ENCODE measurements at places on chromosomes 2 and 18.

DNA sequence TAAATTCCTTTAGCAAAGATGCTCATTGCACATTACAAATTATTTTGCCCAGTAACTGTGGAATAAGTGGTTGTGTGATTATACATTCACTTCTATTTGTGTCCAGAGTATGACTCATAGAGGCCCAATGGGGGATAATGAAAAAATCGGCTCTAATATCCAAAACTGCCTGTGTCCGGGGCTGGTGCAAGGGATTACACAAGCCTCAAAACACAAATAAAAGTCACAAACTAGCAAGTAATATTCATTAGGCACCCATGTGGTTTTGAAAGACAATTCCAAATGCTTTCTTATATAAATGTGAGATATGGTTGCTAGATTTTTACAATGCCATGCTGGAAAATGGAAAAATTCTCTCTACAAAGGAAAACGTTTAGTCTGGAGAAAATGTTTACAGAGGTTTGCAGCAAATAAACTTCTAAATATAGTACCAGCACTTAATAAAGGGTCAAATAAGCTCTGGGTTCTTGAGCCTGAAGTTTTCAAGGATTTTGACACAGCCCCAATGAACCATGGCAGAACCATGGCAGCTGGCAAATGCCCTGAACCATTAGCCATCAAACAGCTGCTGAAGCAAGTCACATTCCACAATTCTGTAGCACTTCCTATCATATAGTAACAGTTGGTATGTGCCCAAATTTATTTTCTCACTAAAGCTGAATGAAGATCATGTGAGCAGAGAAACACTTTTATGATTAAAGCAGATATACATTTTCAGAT, 40.5 kb downstream of the IRS1 start:
- DNase-seq, result no peak

- no peak for DNase-seq
These were observed 3.1 kb downstream of the NFE2L2 start for GRCh38 chr2:177261116-177262060.

- DNase-seq, result no peak
These were observed 313.9 kb downstream of the TRIB2 start for GRCh38 chr2:13030606-13031005.

GRCh38 chr18:3607309-3608098, 157.5 kb downstream of the TGIF1 start:
- no peak for DNase-seq

DNA sequence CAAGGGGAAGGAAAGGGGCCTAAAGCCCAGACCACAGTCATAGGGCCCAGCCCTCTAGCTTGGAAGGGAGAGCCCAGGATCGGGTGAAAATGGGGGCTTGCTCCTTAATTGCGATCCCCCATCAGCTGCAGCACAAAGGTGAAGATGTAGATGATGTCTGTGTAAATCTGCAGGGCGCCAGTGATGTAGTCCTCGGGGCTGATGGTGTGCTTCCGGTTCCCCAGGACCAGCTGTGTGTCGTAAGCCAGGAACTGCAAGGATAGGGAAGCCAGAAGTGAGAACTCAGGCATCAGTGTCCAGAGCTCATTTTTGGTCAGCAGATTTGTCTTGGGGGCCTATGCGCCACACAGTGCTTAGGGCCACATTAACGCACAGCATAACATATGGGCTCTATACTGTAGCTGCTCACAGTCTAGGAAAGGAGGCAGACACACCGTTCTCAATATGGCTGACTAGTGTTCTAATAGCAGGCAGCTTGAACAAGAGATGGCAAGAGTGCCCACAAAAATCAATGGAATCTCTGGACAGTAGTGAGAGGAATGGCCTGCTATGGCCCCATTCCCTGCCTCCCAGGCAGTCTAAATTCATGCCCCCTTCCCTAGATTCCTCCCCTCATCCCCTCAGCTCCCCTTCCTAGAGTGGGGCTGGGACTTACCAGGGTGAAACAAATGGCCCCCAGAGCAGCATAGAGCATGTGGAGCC, 5.2 kb downstream of the PNKD start:
- no peak for DNase-seq

- no peak for DNase-seq
These were observed 439.7 kb downstream of the RND3 start for GRCh38 chr2:150047620-150048222.

DNA sequence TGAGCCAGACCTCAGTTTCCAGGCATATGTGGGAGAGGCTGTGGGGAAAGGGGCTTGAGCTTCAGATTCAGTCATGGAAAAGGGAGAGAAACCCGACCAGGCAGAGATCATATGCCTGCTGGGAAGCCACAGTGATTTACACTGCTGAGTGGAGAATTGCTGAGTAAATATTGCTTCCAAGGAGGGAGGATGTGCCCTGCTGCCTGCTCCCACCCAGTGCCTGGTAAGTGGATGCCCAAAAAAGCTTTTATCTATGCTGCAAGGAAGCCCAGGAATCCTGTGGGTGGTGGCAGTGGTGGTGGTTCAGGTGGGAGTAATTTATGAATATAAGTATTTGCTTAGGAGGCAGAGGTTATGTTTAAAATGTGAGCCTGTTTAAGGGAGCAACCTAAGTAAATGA, 39.5 kb downstream of the INO80C start:
- no peak for DNase-seq

DNA sequence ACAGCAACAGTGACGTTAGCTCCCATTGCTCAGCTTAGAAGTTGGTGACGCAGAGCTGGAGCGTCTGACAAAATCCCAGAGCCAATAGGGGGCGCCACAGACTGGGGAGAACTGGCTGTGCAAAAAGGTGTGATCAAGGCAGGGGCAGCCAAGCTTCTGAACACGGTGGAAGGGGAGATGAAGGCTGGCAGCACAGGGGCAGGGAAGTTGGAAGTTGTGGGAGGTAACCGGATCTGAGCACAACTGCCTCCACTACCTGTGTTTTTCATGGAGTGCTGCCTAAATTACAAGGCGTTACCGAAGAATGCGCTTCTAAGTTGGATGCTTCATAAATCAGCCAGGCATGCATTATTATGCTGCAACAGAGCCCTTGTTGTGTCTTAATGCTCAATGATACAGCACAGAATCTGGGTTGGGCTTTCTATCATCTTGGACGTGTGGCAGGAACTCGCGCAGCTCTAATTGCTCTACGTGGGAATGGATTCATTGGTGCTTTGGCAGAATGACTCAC, 370.0 kb downstream of the SLC4A3 start:
- no peak for DNase-seq

- no peak for DNase-seq
These were observed 6.4 kb downstream of the GALNT14 start for GRCh38 chr2:31131871-31132270.

DNA sequence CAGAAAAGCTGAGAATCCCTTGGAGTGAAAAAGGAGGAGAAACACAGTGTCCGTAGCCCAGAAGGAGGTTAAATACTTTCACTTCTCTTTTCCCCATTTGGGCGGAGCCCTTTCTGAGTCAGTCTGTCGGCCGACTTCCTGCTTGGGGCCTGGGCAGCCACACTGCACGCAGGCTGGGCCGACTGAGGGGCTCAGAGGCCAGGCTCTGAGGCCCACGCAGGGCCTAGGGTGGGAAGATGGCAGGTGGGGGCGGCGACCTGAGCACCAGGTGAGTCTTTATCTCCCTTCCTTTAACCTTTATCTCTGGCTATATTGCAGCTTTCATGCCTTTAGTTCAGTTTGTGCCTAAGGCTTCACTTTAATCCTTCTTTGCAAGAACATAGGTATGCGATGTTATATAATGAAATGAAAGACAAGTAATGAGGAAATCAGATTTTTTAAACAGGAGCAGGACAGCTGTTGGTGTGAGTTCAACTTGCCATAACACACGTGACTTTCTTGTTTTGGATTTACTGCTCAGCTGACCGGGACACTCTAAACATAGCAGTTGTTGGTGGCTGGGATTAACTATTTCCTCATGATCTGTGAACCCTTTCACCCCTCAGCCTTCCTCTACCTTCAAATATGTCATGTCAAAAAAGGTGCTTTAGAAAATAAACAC, at the start of gene SP100:
Gene SP100 (plus strand): TSS at position 141 of the 661 bp plus-strand sequence. CDS start 96 bp downstream, at position 237.
- peak; percentile 53 for DNase-seq

GRCh38 chr2:222563106-222563718, 92.7 kb downstream of the FARSB start:
- no peak for DNase-seq

- peak; percentile 75 for DNase-seq
These were observed 90.6 kb downstream of the SLC4A3 start for GRCh38 chr2:219718066-219718465.

DNA sequence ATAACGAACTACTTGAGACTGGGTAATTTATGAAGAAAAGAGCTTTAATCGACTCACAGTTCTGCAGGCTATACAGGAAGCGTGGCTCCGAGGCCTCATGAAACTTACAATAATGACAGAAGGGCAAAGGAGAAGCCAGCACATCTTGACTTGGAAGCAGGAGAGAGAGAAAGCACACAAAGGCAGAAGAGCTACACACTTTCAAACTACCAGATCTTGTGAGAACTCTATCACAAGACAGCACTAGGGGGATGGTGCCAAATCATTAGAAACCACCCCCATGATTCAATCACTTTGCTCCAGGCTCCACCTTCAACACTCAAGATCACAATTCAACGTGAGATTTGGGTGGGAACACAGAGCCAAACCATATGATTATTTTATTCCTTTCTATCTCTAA, 655.9 kb upstream of the SYT4 start:
- no peak for DNase-seq

GRCh38 chr2:12903272-12903671, 186.5 kb downstream of the TRIB2 start:
- no peak for DNase-seq

- DNase-seq, result no peak
These were observed 32.2 kb downstream of the FAM178B start for GRCh38 chr2:96954011-96954846.

GRCh38 chr18:27860701-27861107, 316.2 kb downstream of the CDH2 start:
- no peak for DNase-seq

DNA sequence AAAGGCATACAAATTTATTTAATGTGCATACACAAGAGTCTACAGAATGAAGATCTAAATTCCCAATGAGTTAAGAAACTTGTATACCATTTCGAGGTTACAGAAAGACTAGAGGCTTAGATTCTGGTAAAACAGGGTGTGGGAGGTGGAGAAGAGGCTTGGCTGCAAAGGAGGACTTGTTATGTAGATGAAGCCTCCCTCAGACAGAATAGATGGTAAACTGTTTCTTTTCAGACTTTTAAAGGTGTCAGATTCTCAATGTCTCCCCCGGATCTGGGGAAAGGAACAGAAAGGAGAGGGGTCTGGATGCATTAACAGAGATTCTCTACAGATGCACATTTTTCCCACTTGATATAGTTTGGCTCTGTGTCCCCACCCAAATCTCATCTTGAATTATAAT, 126.0 kb downstream of the ST6GAL2 start:
- no peak for DNase-seq

- no peak for DNase-seq
These were observed 483 bp downstream of the TRAPPC8 start for GRCh38 chr18:31942291-31942998.

- DNase-seq, result no peak
These were observed 70.6 kb upstream of the TMEM178A start for GRCh38 chr2:39595116-39595515.

- DNase-seq, result no peak
These were observed 20.3 kb downstream of the ADCYAP1 start for GRCh38 chr18:924987-925386.

DNA sequence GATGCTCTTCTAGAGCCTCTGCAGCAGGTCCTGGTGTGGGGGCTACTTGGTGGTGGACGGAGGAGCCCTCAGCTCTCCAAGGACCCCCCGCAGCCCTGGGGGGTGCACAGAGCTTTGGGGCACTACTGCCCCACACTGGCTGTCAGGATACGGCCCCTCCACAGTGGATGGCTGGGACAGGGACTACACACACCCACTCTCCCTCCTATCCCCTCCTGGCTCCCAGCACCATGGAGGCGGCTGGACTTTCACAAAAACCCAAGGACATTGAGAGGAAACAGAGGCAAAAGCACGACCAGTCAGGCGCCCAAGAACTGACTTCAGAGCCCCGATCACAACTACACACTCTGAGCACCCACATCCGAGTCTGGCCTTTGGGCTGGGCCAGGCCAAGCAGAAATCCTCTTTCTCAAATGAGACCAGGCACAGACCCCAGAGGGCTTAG, 12.6 kb downstream of the GPR35 start:
- DNase-seq, result no peak

DNA sequence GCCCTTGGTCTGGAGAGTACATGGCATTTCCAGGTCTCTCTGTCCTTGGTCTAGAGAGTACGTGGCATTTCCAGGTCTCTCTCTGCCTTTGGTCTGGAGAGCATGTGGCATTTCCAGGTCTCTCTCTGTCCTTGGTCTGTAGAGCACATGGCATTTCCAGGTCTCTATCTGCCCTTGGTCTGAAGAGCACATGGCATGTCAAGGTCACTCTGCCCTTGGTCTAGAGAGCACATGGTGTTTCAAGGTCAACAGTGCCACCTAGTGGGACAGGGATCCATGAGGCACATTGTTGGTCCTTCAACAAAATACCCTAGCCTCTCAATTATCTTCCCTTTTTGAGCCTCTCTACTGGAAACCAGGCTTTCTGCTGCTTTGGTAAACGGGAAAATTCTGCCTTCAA, 250.2 kb downstream of the OTX1 start:
- DNase-seq, result no peak

GRCh38 chr2:43899589-43899988, 60.8 kb downstream of the ABCG8 start:
- DNase-seq, result no peak

DNA sequence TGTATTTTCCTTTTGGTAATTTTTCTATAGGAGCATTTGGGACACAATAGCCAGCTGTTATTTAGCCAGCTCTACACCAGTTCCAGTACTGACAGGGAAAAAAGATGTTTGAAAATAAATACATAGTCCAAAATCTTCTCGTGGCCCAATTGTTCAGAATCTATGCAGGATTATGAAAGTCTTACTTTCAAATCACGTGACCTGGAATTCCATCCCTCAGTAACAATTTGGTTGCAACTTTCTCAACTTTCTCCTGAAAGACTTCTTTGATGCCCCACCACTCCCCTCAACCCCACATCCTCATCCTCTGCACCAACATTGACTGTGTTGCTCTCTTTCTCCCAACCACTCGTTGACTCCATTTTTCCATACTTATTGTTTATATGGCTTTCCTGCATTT, 539.0 kb downstream of the LRP1B start:
- DNase-seq, result no peak

- no peak for DNase-seq
These were observed 3.0 kb upstream of the PXDN start for GRCh38 chr2:1747065-1747941.

DNA sequence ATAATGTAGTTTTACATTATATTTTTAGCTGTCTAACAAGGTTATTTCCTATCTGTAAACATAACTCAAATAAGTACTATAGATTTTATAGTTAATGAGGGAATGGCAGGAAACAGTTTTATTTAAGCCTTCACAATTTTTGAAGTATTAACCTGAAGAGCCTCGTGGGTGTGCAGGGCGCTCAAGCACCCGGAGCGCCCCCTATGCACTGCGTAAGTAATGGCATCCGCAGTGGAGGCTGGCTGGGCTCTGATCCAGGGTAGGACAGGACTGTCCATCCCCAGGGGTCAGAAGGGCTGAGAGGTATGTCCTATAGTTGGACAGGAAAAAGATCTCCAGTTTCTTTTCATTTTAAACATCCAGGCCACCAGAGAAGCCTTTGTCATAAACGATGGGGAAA, 8.2 kb upstream of the GBX2 start:
- DNase-seq, result no peak

All from SIG-M5 (cell line).